ENCODE measurements at places on chromosomes 1 and 21.

DNA sequence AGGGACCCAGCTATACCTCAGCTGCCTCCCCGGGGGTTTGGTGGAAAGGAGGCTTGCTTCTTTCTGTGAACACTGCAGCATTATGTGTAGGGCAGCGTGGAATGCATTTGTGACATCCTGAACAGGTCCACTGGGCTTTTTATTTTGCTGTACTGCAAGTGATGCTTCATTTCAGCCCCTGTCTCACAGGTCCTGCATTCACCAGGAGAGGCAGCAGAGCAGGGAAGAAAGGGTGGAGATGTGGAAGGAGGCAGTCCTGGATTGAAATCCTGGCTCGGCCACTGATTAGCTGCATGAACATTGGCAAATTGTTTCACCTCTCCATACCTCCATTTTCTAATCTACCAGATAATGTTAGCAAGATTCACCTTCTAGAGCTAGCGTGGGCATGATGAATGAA lies 77.9 kb upstream of the ZBTB18 start:
- peaks cover 3% of the 10 kb centered on the region for H3K27me3 ChIP-seq
- no peak for DNase-seq
- no peaks in the 10 kb centered on the region for H3K36me3 ChIP-seq
- peaks cover 4% of the 10 kb centered on the region for H3K4me1 ChIP-seq
- H3K4me3 ChIP-seq: no peak overlapping the region

DNA sequence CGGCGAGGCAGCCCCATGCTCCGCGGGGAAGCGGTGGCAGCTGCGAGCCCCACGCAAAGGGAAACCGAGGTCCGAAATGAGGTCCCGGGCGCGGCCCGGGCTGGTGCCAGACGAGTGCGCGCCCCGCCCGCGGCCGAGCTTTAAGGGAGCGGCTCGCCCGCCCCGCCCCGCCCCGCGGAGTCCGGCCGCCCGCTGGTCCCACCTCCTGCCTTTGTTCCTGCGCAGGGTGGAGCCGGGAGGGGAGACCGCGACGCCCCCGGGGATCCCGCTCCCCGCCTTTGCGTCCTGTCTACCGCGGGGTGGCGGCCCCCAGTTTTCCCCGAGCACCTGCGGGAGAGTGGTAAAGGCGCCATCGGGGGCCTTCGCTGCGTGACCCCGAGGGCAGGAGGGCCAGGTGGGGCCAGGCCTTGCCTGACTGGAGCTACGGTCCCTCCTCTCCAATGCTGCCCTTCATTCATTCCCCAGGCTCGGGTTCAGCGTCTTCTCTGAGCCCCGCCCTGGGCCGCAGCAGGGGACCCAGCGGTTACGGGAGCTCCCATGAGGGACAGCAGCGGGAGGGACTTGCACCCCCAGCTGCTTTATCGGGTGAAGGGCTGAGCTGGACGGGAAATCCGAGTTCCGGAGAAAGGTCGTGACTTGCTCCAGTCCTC lies at the start of gene HES2:
Gene HES2, minus strand, starts transcription at position 116 of the 650 bp plus-strand sequence. Its CDS starts 99 bp downstream, at position 17.
- no peaks in the 10 kb centered on the region for H3K4me1 ChIP-seq
- no peak within 1 kb of the TSS for H3K27ac ChIP-seq
- no peak for DNase-seq
- no peaks in the 10 kb centered on the region for H3K36me3 ChIP-seq
- H3K27me3 ChIP-seq: peaks cover 88% of the 10 kb centered on the region
- no peak within 1 kb of the TSS for H3K4me3 ChIP-seq

GRCh38 chr21:45295576-45296365 lies 8.1 kb upstream of the POFUT2 start:
- no peak overlapping the region for H3K4me3 ChIP-seq
- peak; percentile 91 for DNase-seq
- H3K27me3 ChIP-seq: no peaks in the 10 kb centered on the region
- H3K36me3 ChIP-seq: peaks cover 1% of the 10 kb centered on the region
- H3K4me1 ChIP-seq: peaks cover 47% of the 10 kb centered on the region
- peak overlapping the region; percentile 89 for H3K27ac ChIP-seq

- peak overlapping the region; percentile 79 for H3K27ac ChIP-seq
- peak; percentile 18 for DNase-seq
- no peaks in the 10 kb centered on the region for H3K27me3 ChIP-seq
- peak overlapping the region; percentile 96 for H3K4me3 ChIP-seq
- H3K4me1 ChIP-seq: peaks cover 26% of the 10 kb centered on the region
- H3K36me3 ChIP-seq: peaks cover 26% of the 10 kb centered on the region
Observed at GRCh38 chr1:19310720-19311502, 1.0 kb downstream of the AKR7A2 start.

GRCh38 chr1:192903142-192903541 lies 94.3 kb downstream of the RGS2 start:
- no peaks in the 10 kb centered on the region for H3K4me1 ChIP-seq
- H3K4me3 ChIP-seq: no peak overlapping the region
- no peaks in the 10 kb centered on the region for H3K27me3 ChIP-seq
- DNase-seq: no peak
- no peak overlapping the region for H3K27ac ChIP-seq
- H3K36me3 ChIP-seq: no peaks in the 10 kb centered on the region

All from IMR-90 (cell line).